T1000 (cell line): ENCODE measurements at places on chromosomes 4 and X.

DNA sequence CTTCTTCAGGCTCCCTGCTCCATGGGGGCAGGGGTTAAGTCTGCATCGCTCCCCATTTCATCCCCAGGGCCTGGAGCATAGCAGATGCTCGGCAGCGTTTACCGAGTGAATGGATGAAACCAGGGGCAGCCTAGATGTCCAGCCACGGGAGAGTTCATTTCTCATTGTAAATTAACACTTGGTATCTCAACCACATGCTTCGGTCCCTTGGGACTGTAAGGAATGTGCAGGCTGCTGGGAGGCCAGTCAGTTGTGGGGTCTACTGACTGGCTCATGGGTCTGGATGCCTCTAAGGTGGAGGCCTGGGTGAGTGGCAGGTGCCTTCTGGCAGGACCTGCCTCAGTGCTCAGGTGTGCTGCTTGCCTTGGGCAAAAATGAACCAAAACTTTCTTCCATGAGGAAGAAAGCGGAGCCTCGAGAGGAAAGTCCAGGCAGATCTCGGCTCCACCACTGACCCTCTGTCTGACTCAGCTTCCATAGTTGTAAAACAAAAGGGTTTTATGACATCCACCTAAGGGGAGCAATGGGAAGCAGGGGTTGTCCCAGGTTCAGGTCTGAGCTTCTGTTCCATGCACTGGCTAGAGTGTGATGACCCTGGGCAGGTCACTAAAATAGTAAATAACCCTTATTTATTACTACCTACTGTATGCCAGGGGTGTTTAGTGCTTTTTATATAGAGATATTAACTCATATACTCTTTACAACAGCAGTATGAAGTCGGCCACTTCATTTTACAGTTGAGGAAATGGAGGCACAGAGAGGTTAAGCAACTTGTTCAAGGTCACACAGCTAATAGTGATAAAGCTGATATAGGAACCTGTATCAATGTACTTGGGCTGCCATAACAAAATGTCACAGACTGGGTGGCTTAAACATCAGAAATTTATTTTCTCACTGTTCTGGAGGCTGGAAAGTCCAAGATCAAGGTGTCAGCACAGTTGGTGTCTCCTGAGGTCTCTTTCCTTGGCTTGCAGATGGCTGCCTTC, 144.3 kb upstream of the STX18 start:
- DNase-seq, result no peak

- DNase-seq, result peak; percentile 43
These were observed 55.7 kb downstream of the PHOX2B start for GRCh38 chr4:41692717-41693345.

- no peak for DNase-seq
These were observed 1.5 kb upstream of the NDNF start for GRCh38 chr4:121073672-121074381.

GRCh38 chr4:99215521-99215920, 3.5 kb downstream of the ADH6 start:
- no peak for DNase-seq

DNA sequence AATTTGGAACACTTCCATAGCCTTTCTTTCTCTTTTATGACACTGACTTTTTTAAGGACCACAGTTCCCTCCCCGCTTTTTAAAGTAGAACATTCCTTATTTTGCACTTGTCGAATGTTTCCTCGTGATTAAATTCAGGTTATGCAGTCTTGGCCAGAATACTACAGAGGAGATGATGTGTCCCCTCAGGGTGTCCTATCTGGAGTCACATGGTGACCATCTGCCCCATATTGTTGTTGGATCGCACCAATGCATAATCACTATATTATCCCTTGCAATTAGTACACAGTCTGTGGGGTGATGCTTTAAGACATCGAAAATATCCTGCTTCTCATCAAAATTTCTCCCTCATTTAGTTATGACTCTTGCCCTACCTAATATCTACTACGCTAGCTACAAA, 27.4 kb downstream of the WDFY3 start:
- no peak for DNase-seq

- no peak for DNase-seq
These were observed 36.3 kb downstream of the GPR143 start for GRCh38 chrX:9729171-9729885.

DNA sequence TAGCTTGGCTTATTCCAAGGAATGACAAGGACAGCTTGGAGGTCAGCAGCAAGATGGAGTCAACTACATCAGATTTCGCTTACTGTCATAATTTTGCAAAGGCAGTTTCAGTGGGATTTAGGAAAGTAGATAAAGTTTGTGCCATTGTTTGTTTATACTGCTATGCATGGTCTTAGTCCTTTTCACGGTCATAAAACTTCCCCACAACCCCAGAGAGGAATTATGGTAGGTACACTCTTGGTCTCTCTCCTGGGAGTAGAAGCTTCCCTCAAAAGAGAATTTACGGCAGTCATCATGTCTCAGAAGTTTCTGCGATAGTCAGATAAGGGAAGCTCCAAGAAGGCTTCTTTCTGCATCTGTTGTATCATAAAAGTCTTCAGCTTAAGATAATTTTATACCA, 27.9 kb upstream of the HERC6 start:
- DNase-seq, result no peak

GRCh38 chr4:71275570-71275969, 63.2 kb upstream of the SLC4A4 start:
- DNase-seq, result no peak

GRCh38 chrX:47560179-47560933, 649 bp upstream of the ARAF start:
- DNase-seq, result no peak

DNA sequence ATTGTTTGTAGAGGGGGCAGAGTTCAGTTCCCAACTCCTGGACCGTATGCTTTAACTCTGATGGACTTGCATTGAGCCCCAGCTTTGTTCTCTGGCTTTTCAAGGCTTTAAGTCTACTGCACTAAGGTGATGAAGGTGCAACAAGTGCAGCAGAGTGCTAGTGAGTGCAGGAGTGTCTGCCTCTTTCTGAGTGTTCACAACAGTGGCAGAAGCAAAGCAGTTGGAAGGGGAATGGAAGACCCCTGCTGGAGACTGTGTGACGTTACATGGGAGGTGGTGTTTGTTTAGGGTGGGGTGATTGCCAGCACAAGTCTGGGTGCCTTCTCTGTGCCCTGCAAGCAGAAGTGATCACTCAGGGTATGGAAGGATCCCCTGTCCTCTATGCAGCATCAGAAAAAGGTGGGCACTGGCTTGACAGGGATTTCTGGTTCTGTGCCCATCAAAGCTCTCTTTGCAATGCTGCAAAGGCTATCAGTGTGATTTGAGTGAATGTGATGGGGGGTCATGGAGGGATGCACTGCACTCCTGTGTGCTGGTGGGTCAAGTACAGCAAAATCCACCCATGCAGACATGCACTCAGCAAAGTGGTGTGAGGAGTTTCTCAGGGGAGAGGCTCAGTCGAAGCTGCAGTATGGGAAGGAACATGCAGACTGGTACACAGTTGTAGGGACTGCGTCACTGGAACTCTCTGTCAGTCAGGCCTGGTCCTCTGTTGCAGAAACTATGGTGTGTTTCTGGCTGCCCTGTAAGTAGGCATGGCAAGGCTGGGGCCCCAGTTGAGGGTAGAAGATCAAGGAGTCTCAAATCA, 70.9 kb upstream of the UGT2B7 start:
- no peak for DNase-seq

GRCh38 chr4:41944089-41944488, 8.9 kb downstream of the TMEM33 start:
- DNase-seq, result no peak

GRCh38 chr4:67366311-67366861, 178.9 kb downstream of the CENPC start:
- DNase-seq, result no peak

DNA sequence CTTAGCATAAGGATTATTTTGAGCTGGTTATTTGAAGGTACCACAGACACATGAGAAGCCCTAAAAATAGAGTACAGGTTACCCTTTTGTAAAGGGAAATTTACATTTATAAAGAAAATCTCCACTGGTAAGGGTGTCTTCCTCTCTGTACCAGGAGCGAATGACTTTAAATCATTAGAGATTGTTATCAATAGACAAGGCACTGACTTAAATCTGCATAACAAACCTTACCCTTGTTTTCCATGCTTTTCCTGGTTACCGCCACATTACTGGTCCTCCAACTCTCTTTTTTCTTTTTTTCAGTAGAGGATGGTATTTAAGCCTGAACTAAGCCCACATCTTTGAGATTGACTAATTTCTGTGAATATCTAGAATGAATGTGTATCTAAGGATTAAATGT, 129.8 kb downstream of the SLC7A11 start:
- no peak for DNase-seq

DNA sequence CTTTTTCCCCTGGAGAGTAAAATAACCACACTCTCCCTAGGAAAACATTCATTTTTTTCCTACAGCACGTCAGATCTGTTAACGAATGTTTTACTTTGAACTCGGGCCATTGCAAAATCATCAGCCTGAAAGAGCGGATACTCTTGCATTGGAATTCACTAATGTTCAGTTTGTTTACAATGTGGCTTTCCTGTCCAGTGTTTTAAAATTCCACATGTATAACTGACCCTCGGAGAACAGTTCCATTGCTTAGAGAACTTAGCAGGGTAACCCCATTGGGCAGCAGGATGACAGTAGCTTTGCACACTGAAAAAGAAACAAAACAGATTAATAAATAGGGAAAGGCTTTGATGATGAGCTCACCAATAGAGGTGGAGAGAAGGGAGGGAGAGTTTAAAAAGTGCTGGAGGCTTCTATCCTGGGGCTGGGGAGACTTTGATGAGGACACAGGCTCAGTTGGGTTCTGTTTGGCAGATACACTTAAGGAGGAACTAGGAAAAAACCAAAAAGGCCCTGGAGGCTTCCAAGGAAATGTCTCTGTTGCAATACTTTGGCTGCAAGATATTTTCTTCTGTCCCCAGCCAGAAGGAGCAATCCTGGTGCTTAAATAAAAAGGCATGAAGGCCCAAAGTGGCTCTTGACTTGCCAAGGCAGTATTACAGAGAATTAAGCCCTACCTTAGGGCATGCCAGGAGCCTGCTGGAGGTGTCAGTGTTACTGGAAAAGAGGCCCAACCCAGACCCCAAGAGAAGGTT, 143.1 kb downstream of the ARSF start:
- DNase-seq, result no peak

GRCh38 chrX:123906557-123907316, 46.9 kb downstream of the XIAP start:
- DNase-seq, result no peak

GRCh38 chr4:15690020-15690809, 8.6 kb downstream of the FAM200B start:
- peak; percentile 62 for DNase-seq

- DNase-seq, result no peak
These were observed 73.2 kb upstream of the BCOR start for GRCh38 chrX:40170830-40171512.

DNA sequence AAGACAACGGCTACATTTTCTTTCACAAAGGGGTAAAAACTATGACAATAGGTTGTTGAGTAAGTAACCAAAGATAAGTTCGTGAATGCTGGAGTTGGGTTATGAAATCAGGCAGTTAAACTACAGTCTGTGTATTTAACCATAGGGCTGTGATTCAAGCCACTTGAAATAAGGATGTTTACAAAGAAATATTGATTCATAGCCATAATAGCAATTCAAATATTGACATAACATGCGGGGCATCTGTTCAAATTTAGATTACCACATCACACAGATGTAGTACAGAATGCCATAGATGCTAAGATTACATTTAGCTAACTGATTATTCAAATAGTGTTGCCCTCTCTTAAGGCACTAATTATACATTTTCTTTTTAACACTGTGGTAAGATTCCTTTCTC, 364.1 kb downstream of the FSTL5 start:
- no peak for DNase-seq

- peak; percentile 61 for DNase-seq
These were observed 201.6 kb downstream of the CPE start for GRCh38 chr4:165580351-165580905.

- no peak for DNase-seq
These were observed 2.9 kb downstream of the ARAF start for GRCh38 chrX:47563801-47564315.

DNA sequence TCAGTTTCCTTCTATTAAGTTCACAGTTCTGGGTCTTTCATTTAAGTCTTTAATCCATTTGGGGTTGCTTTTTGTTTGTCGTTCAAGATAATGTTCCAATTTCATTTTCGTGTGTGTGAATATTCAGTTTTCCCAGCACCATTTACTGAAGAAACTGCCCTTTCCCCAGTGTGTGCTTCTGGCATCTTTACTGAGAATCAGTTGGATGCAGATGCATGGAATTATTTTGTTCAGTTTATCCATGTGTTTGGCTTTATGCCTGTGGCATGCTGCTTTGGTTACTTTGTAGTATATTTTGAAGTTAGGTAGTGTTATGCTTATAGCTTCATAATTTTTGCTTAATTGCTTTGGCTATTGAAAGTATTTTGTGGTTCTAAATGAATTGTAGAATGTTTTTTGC, 163.8 kb upstream of the HDX start:
- no peak for DNase-seq

DNA sequence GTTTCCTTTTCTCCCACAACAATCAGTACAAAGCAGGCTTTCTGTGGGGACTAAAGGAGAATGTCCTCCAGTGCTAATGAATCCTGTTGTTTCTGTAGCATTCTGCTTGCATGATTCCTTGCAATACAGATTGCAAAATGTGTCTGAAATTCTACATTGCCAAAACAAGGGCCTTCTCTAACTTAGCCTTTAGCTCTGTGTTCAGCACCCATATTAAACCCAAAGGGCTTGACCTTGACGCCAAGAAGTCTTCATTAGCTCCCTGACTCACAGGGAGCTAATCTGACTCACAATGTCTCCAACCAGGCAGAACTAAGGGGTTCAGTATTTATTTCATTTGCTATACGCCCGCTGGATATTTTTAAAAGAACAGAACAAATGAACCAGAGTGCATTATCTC, 241.4 kb upstream of the CLNK start:
- peak; percentile 45 for DNase-seq

DNA sequence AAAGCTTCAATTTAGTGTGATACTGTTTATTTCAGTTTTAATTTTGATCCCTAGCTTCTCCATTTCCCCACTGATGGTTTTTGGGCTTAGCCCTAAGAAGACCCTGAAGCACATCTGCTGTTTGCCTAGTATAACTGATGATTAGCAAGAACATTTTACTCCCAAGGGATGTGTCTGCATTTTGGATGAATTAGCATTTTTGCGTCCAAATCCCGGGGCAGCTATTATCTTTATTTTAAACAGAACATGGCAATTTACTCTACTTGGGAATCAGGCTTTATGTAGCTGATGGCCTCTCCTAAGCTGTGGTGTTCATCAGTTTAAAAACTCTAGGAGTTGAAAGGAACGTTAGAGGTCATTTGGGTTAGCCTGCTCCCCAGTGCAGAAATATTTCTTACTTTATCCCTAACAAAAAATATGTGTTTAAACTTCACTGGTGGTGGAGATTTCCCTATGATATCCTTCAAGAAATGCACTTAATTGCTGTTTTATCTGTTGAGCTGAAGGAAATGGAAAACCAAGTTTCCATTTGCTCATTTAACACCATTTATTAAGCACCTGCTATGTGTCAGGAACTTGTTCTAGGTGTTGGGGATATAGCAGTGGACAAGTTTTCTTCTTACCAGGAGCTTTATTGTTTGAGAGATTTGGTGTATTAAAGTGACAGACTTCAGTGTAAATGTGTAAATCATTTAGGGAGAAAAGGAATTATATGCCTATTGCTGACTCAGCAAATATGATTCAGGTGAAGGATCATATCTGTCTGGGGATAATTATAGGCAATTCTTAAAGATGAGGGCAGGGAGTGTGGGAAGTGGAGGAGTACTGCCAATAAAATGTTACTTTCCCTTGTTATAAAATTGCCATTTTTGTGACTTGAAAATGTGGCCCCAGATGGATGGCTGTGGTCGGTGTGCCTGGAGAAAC, 3.4 kb downstream of the SEPTIN11 start:
- no peak for DNase-seq
